ENCODE measurements at places on chromosomes 7 and 10.

DNA sequence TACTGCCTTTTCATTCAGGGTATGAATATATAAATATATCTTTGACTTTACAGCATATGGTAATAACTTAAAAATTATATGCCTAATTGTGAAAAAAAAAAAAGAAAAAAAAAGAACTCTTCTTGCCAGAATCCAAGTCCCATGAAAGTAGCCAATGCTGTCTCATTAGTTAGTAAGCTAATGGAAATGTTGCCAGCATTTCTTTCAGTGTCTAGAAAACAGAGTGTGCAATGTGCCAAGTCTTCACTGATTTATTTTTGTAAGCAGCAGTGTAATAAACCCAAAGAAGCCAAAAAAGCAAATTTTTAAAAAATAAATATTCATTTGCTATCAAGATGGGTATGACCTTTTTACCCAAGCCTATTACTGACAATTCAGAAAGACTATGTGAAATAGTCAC is 31.1 kb upstream of the LRRN3 start:
- ATAC-seq: no peak

DNA sequence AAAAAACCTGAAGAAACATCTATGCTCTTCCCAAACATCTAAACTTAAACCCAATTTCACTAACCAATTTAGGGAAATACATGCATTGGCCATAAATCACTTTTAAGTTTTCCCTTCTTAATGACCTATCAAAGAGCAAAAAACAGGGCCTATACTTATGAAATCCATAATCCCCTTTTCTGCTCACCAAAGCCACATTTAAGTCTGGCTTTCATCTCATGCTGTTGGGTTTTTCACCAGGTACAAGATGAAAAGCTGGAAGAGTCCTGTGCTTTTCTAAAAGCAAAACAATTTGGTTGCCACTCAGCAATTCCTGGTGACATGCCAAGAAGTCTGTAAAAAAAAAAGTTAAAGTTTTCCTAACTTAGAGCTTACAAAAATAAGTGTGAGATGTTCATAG is 92.6 kb downstream of the HPSE2 start:
- ATAC-seq: no peak

DNA sequence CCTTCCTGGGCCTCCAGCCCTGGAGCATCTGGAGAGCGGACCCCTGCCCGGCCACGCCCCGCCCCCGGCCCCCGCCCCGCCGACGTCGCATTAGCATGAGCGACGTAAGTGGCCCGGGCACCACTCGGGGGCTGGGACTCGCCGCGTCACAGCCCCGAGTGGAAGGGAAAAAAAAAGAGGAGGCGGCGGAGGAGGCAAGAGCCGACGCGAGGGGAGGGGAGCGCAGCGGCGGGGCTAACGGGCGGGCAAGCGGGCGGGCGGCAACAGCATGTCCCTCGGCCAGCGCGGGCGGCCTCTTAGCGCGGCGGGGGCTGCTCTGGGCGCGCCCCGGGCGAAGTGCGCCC is at the start of gene SLC18A3:
Gene SLC18A3, plus strand, starts transcription at position 197 of the 344 bp plus-strand sequence. CDS start 431 bp downstream, outside the sequence.
- ATAC-seq: no peak

DNA sequence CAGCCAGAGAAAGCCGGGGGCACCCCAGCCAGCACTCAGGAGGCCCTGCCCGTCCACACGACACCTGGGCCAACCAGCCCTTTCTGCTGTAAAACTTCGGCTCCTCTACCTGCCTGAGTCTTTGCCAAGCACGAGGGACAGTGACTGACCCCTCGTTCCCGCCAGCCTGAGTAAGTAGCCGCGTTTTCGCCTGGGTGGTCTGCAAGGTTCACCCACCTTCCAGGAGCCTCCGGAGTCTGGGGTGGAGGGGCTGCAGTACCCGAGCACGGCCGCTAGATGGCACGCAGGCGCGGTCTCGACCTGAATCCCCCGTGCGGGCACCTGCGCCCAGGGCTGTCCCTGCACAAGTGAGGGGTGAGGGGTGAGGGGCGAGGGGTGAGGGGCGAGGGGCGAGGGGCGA is 192.7 kb downstream of the PTPRN2 start:
- no peak for ATAC-seq

DNA sequence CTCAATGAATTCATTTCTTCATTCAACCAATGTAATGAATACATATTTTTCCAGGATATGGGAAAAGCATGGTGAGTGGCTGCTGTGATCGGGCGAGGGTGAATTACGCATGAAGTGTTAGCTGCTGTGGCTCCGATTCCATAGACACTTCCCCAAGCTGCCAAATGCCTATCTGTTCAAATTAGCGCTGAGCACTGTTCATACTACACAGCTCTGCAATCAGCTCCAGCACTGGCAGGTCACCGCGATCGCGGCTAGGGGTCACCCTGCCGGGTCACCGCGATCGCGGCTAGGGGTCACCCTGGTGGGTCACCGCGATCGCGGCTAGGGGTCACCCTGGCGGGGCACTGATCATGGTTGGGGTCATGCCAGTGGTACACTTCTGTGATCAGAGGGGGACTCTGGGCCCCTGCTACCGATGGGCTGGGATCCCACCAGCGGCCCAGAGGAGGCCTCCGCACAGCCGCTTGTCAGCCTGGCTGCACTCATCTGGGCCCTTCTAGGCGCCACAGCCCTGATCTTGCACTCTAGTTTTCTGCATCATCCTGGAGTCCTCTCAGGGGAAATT is 49.3 kb downstream of the JAKMIP3 start:
- ATAC-seq: no peak

DNA sequence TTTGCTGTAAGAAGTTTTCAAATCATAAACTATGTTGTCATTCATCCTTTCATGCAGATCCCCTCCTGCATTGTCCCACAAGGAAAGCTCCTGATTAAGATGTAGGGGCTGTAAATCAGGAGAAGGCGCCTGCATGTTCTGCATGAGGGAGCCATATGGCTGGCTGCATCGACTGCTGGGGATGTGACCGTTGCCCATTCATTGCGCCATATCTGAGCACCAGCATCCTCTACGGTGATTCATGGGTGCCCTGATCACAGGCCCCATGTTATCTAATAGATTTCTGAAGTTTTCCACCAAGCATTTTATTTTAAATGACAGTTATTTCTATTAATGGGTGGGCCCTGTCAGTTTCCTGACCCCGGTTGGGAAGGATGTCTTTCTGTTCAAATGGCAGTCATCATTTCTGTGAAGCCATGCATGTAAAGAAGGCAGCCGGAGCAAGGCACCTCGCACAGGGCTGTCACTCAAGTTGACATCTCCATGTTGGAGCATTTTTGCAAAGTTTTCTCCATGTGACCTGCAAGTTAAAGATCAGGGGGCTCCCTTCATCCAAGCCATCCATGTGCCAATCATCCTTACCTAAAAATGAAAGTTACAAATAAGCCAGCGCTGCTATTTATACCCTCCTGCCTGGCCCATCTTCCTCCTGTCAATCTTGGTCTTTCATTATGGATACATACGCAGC is 128.8 kb downstream of the TEX36 start:
- no peak for ATAC-seq

DNA sequence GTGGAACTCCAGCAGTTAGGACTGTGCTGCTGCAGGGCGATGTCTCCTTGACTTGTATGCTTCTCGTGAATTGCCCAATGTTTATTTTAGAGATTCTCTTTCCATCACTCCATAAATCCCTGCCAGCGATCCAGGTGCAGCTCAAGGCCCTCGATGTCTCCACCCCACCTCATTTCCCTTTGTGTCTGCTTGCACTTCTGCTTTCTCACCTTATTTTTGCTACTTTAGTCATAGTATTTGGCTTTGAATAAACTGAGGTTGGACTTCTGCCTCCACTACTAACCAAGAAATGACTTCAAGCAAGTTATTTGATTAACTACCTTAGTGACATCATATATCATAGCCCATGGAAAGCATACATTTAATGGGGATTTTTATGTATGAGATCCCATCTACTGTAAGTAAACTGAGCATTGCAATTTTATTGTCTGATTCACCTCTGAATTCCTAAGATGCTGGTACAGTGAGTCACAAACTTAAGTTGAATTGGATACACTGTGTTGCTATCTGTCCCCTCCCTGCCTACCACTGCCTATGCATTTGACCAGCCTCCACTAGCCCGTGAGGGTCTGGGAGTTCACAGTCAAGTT is 255.8 kb downstream of the ABCA13 start:
- ATAC-seq: no peak

DNA sequence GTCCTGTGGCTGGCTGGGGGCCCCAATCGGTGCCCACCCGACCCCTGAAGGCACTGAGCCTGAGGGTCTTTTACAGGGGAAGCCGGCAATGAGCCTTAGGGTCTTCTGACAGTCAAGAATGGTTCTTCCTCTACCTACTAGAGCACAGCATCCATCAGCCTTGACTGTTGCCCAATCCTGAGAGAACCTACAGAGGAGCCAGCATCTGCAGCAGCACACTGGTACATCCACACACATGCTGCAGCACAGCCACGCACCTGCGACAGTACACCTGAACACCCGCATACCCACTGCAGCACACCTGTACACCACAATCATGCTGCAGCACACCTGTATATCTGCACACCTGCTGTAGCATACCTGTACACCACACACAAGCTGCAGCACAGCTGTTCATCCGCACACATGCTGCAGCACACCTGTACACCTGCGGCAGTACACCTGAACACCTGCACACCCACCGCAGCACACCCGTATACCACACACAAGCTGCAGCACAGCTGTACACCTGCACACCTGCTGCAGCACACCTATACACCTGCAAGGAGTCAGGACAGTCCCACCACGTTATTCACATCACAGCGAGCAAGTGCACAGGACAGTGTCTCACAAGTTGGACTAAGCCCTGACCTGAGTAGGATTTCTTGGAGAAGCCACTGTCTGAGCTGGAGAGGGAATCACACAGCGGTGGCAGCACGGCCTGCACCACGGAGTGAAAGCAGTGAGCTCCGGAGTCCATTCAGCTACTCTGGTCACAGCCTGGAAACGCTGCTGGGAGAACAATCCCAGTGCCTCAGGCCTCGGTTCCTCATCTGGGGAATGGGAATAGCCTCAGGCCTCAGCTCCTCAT is 56.4 kb downstream of the VIPR2 start:
- ATAC-seq: no peak

- ATAC-seq: no peak
These were observed 362.7 kb downstream of the GLRX3 start for GRCh38 chr10:130498934-130499333.

DNA sequence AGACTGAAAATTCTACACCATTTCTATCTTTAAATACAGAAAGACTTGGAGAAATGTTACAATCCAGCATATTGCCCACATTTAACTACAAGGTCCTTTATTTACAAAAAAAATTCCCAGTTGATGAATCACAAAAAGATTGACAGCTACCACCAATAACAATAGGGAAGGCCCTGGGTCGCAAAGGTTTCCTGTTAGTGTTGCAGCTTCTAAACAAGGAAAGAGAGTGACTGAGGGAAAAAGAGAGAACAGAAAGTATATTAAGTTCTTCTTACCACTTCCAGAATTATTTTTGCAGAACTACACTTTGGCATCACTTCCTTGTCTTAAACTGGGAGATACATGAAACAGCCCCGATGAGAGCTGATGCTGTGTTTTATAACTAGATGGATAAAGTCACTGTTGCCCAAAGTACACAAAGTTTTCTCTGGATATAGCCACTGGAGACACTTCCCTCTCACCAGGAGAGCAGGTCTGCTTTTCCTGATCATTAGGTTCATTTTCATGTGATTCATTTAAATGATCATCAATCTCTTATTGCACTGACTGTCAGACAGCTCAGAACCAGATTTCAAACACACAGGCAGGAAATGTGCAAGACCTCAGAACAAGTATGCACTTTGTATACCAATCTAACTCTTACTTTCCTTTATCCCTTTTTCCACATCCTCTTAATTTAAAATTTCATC is 57.0 kb downstream of the SHTN1 start:
- ATAC-seq: peak; percentile 31

GRCh38 chr7:150990416-150991186 is at the start of gene NOS3:
TSS of gene NOS3 (plus strand) at chr7:150991017. CDS start at chr7:150993804, 2,787 bp downstream.
- no peak for ATAC-seq

- no peak for ATAC-seq
These were observed 597.8 kb upstream of the FOXK1 start for GRCh38 chr7:4084271-4084670.

- no peak for ATAC-seq
These were observed 6.0 kb upstream of the PON1 start for GRCh38 chr7:95330204-95330960.

GRCh38 chr7:81525841-81526240 is 244.0 kb downstream of the HGF start:
- ATAC-seq: no peak

GRCh38 chr7:47228386-47229014 is 353.4 kb downstream of the TNS3 start:
- no peak for ATAC-seq

DNA sequence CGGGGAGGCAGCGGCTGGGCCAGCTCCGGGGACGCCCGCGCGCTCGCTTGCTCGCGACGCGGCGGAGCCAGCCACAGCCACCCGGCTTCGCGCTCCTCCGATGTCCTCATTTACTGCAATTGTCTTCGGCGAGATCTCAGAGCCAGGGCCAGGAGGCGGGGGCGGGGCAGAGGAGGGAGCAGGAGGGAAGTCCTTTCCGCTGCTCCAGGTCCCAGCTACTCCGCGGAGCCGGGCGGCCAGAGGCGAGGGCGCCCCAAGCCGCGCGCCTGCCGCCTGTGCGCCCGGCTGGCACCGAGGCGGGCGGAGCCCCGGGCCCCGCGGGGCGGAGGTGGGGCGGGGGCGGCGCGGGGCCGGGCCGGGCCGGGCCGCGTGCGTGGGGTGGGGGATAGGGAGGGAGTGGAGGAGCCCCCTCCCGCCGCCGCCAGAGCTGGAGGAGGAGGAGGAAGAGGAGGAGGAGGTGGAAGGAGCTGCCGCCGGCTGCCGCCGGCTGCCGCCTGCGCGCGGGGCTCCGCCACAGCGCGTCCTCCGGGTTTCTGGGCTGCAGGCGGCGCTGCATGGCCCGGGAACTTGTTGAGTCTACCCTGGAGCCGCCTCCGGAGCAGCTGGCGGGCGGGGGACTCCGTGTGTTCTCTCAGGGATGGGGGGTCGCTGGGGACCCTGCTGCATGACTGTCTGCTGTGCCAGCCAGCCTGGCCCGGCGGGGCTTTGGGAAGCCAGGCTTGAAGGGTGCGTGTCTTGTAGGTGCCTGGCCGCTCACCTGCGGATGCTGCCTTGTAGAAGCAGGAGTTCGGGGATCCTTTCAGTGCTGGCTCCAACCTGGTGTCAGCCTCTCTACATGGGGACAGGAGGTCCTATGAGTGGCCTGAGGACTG is at the start of gene INSYN2A:
Gene INSYN2A, minus strand, starts transcription at position 310 of the 872 bp plus-strand sequence. CDS start 20,196 bp downstream, outside the sequence.
- peak; percentile 59 for ATAC-seq

- no peak for ATAC-seq
These were observed 13.6 kb upstream of the FAM13C start for GRCh38 chr10:59375990-59376389.
